ENCODE measurements at places on chromosomes 13 and 19.

- no peak for DNase-seq
These were observed 82.9 kb upstream of the AKAP11 start for GRCh38 chr13:42189061-42189460.

DNA sequence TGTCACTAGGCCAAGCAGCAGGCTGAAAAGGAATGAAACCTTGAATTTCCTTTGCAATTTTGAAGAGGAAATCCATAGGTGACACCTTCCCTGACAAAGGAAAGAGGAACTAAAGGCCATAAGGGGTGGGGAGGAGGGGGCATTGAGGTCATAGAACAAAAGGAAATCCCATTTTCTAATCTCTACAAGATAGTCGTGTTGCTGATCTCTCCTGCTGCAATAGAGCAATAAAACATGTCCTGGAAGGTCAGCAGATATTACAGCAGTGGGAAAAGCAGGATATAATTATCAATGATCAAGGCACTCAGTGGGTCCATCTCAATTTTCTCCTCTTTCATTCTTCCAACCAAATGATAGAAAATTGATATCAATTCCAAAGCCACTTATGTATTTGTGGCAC, 20.3 kb upstream of the RAP2A start:
- no peak for DNase-seq

DNA sequence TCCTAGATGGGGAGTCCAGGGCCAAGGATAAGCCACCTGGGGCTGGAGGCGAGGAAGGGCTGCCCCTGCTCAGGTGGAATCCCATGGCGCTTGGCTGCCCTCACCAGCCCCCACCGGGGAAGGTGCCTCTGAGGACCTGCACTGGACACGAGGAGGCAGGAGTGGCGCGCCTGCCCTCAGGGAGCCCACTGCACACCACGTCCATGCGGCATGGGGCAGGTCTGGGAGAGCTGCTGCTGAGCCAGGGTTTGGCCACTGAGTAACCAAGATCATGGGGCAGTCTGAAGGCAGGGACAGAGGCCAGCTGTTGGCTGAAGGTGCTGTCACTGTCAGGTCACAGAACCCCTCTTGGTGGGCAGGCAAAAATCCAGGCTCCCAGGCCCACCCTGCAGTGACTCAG, 25.9 kb downstream of the ELAVL1 start:
- no peak for DNase-seq

- no peak for DNase-seq
These were observed at the start of gene TMEM86B for GRCh38 chr19:55228403-55229031. Gene TMEM86B, minus strand, starts transcription at chr19:55228763. Its CDS starts 22 bp downstream, at chr19:55228741.

DNA sequence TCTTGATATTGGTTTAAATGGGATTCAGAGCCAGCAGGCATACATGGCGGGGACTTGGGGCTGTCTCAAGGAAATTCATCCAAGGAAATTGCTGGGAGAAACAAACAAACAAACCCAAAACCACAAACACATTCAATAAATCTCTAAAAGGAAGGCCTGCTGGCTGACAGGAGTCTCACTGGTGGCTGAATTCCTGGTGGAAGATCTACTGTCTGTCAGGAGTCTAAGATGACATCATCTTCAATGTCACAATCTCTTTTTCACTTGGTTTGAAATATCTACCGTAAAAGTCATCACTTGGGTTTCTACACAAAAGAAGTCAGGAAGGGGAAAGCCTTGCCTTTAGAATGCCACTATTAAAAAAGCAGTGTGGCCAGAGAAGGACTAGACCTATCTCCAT, 87.9 kb downstream of the KLF5 start:
- peak; percentile 57 for DNase-seq

- no peak for DNase-seq
These were observed 50.5 kb upstream of the IRS2 start for GRCh38 chr13:109836629-109837607.

DNA sequence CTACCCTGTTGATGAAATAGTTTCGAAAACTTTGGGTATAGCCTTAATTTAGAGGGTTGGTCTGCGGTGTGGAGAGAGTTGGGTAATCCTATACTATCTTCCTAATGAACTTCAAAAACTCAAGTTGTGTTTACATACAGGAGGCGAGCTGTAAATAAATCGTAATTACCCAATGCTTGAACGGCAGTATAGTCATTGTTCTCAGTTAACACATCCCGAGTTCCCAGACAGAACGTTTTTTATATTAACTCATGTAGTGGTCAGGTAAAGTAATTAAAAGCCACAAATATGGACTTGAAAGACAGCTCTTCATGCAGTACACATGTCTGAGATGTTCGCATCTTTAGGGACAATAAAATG, 1.5 kb downstream of the PDS5B start:
- peak; percentile 18 for DNase-seq

DNA sequence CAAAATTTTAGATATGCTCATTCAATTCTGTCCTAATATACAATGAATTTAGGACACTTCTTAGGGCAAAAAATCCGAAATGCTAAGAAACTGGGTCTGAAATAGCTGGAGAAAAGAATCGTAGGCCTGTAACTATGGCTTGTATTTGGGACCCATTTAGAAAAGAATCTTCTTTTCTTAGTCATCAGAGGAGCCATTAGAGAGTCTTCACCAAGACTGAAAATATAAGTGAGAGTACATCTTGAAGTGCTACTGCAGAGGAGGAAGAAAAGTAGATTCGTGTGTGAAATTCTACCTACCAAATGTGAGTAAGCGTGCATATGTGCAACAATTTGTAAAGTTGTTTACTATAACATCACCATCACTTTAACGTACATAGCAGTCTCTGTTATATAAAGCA, 8.8 kb upstream of the DACH1 start:
- DNase-seq, result no peak

DNA sequence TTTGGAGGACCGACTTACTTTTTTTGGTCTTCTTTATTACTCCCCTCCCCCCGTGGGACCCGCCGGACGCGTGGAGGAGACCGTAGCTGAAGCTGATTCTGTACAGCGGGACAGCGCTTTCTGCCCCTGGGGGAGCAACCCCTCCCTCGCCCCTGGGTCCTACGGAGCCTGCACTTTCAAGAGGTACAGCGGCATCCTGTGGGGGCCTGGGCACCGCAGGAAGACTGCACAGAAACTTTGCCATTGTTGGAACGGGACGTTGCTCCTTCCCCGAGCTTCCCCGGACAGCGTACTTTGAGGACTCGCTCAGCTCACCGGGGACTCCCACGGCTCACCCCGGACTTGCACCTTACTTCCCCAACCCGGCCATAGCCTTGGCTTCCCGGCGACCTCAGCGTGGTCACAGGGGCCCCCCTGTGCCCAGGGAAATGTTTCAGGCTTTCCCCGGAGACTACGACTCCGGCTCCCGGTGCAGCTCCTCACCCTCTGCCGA, 409 bp downstream of the FOSB start:
- DNase-seq, result no peak

- DNase-seq, result peak; percentile 88
These were observed 47.9 kb downstream of the RUBCNL start for GRCh38 chr13:46339035-46339666.

DNA sequence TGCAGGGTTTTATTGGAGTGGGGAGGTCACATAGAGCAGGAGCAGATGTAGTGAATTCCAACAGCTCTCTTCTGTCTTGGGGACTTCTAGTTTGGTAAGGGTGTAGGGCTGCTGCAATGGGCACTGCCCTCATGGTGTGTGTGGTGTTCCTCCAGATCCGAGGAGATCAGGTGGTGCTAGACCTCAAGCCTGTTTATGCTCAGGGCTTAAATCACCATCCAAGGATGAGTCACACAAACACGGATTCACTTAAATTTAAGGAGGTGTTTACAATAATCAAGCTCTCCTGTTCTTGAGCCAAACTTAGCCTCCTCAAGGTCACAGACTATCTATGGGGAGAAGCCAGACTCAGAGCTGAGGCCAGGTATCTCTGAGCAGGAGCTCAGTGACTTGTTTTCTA, 23.0 kb downstream of the HS6ST3 start:
- DNase-seq, result no peak

GRCh38 chr19:31372246-31372781, 23.1 kb upstream of the TSHZ3 start:
- DNase-seq, result no peak

DNA sequence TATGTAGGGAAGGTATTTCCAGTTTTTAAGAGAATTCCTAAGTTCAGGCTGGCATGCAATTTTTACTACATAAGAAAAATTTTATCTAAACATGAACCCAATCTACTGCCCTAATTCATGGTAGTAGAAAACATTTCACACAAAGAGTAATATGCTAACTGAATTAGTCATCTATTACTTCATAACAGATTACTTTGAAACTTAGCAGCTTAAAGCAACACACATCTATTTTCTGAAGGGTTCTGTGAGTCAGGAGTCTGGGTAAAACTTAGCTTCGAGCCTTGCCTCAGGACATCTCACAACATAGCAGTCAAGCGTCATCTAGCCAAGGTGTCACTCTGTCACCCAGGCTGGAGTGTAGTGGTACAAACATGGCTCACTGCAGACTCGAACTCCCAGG, 537.5 kb downstream of the DCT start:
- no peak for DNase-seq

- peak; percentile 43 for DNase-seq
These were observed 126.6 kb upstream of the UFM1 start for GRCh38 chr13:38223089-38223488.

GRCh38 chr13:39263531-39263930, 225.3 kb downstream of the NHLRC3 start:
- no peak for DNase-seq

- peak; percentile 7 for DNase-seq
These were observed 48.9 kb upstream of the PABPC3 start for GRCh38 chr13:25046985-25047511.

- peak; percentile 55 for DNase-seq
These were observed 962.3 kb downstream of the EFNB2 start for GRCh38 chr13:105573136-105573535.

- DNase-seq, result peak; percentile 60
These were observed 393.0 kb downstream of the ITGBL1 start for GRCh38 chr13:101845245-101846020.

DNA sequence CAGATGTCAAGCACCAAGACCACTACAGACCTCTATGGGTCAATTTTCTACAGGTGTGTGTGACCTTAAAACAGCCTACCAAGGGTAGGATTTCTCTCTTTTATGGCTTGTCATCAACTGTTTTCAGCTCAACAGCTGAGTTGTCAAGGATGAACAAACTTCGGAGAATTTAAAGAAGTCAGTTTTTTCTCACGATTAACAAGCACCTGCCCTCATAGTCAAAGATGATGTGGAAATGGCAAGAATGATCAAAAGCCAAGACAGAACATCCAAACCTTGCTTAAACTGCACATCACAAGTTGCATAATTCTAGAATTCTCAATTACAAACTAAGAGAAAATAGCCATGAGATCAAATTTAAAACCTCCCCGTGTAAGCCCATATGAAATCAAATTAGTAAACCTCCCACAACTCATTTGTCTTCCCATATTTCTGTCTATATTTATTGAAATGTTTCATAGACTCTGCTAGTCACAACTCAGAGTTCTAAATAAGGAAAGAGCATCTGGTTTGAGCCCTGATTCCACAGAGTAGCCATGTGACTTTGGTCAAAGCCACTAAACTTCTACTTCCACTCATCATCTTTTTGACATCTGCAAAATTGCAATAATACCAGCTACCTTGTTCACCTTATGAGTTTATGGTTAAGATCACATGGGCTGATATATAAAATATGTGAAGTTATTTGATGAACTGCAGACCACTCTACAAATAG, 521.5 kb upstream of the HTR2A start:
- DNase-seq, result no peak

DNA sequence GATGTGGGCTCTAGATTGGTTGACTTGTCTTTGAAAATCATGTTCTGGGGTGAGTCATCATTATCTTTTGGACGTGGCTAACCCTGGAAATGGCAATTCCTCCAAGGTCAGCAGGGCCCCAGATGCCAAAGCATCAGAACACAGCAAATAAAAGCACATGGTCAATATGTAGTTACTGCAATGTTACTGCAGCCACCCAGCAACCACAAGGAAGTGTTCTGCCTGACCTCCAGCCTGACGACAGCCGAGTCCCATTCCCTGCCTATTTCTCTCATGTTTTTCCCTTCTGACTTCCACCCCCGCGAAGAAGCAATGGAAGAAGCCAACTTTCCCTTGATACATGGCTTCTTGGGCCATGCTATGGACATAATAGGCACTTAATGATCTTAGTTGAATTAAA, 577.9 kb downstream of the IRS2 start:
- DNase-seq, result no peak

DNA sequence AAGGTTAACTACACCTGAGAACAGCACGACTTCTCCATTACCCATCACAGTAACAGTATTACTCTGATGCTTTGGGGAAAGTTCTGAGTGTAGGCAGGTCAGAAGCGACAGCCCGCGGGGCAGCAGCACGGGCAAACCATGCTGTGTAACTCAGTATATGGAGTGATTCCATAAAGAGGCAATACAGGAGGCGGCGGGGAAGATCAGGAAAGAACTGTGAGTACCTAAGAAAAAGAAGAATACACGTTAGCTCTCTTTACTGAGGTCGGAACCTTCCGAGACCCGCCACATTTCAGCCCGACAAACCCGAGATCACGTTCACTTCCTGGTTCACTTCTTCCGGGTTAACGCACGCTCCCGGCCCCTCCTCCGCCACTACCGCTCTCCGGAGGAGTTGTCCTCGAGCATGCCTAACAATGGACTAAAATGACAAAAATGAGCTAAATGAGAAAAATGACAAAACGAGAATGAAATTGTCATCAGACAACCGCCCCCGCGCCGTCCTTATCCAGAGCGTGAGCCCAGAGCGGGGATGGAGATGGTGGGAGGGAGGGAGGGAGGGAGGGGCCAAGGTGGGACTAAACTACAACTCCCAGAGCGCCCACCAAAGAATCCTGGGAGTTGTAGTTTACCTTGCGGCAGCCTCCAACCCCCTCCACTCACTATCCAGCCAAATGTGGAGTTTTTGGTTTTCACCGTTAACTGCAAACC, at the start of gene MTRF1:
Gene MTRF1 (minus strand): TSS at position 316 of the 711 bp plus-strand sequence. CDS start 2,669 bp downstream, outside the sequence.
- DNase-seq, result peak; percentile 78

- DNase-seq, result peak; percentile 43
These were observed 15.4 kb downstream of the TLE5 start for GRCh38 chr19:3046698-3047495.

DNA sequence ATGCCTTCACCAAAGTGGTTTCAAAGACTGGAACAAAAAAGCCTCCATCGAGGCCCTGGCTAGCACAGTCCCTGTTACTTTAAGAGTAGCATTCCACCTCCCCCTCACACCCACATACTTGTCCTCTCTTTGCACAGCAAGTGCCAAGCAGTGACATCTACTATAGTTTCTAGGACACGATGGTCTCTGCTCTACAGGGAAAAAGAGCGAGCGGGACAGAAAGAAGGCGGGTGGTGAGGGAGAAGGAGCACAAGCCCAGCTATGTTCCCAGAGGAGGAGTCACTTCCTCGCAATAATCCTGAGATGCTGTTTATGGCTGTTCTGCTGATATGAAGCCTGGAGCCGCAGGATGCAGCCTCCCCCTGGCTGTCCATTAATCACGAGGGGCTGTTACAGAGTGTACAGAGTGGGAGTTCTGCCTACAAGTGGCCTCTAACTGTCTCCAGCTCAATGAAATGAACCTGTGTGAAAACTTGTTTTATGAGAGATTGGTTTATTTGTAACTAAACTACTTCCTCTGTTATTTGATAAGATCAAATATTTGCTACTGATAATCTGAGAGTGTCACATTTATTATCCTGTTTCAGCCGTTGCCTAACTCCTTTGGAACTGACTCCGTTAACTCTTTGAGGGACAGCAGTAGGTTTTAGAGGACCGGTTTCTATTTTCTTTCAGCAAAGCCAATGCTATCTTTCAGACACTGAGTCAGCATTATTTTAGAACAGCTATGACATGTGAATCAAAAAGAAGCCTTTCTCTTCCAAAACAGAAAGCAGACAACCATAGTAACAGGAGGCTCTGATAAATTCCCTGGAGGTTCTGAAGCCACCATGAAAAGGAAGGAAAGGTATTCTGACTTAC, 208.0 kb downstream of the SPRY2 start:
- peak; percentile 47 for DNase-seq

GRCh38 chr19:7856109-7856591, 18.0 kb downstream of the PRR36 start:
- DNase-seq, result no peak

- DNase-seq, result no peak
These were observed 56.9 kb downstream of the RFC3 start for GRCh38 chr13:33874871-33875270.
